Colonic mucosa (tissue), 4 donors: ENCODE measurements at places on chromosomes 5 and 9.
A peak's percentile ranks its signal among the peaks of the same experiment; 100 is the strongest.

DNA sequence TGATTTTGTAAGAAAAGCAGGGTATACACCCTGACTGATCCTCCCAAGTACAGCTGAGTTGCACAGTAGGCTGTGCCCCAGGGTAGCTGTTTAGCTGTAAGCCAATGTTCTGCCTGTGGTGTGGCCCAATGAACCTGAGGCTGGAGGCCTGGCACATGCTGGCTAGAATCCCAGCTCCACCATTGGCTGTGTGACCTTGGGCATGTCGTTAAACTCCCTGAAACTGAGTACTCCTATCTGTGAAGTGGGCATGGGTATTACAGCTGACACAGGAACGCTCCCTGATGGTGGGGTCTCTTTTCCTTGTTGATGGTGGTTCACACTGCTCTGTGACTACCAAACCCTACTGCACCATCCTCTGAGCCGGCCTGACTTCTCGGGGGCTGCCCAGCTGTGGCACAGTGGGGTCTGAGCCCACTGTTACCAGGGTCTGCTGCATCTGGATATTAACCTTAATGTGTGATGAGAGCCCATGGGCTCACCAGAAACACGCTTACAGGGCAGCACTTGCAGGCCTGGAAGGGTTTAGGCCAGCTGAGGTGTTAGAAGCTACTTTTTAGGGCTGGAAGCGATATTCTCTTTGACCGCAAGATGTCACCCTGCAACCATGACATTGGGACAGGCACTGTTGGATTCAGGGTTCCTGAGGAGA, 7.0 kb upstream of the GADD45G start:
- DNase-seq, result peak; percentile 75

- DNase-seq, result no peak
Observed at GRCh38 chr9:126891676-126892075, 22.9 kb upstream of the RALGPS1 start.

DNA sequence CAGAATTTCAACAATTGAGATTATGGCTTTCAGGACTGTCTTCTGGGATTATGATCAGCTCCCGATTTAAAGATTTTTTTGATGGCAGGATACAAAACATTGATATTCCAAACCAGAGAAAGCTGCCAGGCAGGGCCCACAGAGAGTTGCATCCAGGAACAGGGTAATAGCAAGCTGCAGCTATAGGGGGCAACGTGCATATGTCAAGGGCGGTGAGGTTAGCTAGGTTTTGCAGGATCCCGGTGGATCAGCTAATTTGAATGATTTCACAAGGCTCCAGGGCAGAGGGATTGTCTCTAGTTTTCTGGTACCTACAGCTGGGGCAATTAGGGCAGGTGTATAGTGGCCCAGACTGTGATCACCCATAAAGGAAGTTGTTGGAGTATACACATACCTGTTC, 339.4 kb downstream of the CHSY3 start:
- no peak for DNase-seq

GRCh38 chr5:178331491-178331996, 98.9 kb upstream of the PHYKPL start:
- peak; percentile 53 for DNase-seq

GRCh38 chr5:114312658-114313057, 49.2 kb upstream of the KCNN2 start:
- DNase-seq, result no peak

DNA sequence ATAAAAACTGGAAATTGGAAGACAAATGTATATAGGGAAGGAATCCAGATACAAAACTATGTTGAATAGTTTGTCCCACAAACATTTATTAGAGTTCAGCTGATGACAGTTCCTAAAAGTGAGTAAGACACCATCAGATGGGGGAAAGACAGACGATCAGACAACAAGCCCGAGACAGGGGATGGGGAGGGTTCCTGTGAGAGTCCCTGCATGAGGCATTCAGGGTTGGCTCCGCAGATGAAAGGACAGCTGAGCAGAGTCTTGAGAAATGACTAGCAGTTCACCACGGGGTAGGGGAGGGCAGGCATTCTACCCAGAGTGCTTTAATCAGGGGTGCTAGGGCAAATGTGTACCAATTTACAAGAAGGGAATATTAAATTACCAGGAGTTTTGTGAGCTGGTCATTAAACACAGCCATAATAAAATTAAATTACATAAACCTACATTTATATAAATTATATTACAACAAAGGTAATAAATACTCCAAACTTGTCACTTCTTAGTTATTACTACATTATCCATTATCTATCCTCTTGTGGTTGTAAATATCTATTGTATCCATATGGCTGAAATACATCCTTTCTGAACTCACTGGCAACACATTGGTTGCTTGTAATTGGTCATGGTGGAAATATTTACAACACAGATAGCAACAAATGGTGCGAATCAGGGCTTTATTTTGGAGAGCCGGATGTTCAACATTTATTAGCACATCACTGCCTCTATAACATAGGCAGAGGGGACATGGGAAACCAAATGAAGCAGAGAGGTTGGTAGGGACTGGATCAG, 27.8 kb downstream of the TNFSF15 start:
- DNase-seq, result no peak

GRCh38 chr9:131246618-131247017, 29.7 kb downstream of the FAM78A start:
- no peak for DNase-seq

DNA sequence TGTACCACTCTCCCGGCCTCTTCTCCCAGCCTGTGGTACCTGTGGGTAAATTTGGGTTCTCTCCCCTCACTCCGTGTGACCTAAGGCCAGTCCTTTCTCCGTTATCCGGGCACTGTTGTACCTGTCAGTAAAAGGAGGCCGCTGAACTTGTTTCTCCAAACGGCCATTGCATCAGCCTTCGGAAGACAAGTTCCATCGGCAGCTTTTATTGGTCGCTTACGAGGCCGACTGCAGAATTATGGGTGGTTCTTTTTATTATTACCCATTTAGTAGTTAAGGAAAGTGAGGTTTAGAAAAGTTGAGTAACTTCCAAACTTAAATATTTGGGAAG, 558 bp downstream of the GRPEL2 start:
- no peak for DNase-seq

DNA sequence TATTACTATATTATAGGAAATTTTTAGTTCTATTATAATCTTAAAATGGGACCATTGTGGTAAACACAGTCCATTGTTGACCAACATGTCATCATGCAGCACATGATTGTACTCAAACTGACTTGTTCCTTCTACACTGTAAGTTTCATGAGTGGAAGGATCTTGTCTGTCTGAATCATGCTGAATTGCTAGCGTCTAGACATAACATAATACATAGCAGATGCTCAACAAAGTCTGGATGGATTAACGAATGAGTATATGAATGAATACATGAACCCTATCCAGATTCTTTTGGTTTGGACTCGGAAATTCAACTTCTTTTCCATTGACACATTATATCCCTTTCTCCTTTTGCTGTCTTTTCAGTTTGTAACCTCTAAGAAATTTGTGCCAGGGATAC, 429.2 kb upstream of the SGCD start:
- DNase-seq, result no peak

DNA sequence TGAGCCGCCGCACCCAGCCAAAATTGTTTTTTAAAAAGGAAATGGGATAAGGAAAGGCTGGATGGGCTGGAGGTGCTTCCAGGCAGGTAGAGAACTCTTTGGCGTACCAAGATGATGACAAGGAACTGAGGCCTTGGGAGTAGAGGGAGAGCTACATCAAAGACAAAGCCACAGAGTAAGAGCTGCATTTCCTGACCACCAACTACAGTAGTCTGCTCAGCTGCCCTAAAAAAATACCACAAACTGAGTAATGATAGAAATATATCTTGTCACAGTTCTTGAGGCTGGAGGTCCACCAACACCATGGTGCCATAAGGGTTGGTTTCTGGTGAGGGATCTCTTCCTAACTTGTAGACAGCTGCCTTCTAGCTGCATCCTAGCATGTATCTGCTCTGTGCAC, 8.2 kb downstream of the OR1K1 start:
- DNase-seq, result no peak

DNA sequence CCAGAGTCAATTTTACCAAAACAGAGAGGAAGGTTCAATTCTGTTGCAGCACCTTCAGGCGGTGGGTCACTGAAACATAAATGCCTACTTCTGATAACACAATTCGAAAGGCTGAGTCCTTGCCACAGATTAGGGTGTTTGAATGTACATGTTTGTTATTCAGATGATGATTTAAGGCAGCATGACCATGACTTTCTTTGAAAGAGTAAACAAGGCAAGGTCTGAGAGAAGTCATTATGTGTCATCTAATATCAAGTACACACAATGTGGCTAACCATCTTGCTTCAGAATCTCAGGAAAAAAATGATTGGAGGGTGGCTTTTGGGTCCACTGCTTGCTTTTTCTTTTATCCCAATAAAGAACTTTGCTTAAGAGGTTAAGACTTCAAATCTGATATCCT, 457.5 kb downstream of the TAF11L14 start:
- no peak for DNase-seq

- DNase-seq, result no peak
Observed at GRCh38 chr5:107519900-107520354, 150.8 kb downstream of the EFNA5 start.

- no peak for DNase-seq
Observed at GRCh38 chr9:3758816-3759576, 233.2 kb upstream of the RFX3 start.

DNA sequence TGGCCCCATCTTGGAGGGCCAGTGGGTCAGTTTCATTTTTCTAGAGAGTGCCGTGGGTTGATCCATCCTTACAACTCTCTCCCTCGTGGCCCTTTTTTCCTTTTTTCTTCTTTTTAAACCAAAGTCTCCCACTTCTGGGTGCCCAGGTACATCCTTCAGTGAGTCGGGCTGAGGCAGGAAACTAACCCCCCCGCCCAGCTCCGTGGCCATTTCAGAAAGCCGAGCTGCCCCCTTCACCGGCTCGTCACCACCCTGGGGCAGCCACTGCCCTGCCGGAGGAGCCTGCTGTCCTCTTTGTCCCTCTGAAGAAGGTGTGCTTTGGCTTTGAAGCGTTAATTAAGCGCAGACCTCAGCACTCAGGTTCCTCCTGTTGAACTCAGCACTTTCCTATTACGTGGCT, 5.2 kb downstream of the CFAP77 start:
- no peak for DNase-seq

DNA sequence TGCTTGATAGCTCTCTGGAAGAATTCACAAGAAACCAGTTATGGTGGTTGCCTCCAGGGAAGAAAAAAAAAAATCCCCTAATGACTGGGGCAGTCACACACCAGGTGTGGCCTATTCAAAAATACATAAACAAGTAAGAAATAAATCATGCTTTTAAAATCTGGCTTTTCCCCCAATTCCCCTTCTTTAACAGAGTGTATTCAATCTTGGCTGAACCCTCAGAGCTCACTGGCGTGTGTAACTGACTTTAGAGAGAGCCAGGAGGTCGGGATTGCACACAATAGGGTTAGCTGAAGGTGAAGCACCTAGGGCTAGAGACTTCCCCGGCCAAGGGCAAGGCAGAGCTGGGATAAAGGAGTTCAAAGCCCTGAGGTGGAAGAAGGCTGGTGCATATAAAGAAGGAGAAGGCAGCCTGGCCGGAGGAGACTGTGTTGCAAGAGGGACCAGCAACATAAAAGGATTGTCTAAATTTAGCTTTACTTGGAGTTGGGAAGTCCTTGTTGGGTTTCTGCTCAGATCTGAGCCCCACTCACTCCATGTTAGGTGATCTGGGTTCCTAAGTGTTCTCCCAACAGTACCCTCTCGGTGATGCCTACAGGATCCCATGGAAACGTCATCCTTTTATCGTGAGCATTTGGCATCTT, 19.7 kb downstream of the FNBP1 start:
- no peak for DNase-seq

DNA sequence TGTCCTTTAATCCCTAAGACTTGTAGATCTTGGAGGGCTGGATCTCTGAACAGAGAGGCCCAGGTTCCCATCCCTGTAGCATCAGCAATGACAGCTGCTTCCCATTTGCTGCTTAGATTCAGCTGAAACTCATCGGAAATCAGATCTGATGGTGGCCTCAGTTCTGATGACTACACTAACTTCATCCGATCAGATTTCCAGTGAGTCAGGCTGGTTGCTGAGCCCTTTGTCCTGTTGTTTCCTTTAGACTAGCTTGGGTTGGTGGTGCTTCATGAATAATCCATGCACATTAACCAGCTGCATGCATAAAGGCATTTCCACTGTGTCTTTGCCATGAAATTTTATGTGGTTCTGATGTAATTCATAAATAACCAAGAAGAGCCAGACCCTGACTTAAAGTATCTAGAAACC, 195.2 kb upstream of the TUT7 start:
- no peak for DNase-seq

DNA sequence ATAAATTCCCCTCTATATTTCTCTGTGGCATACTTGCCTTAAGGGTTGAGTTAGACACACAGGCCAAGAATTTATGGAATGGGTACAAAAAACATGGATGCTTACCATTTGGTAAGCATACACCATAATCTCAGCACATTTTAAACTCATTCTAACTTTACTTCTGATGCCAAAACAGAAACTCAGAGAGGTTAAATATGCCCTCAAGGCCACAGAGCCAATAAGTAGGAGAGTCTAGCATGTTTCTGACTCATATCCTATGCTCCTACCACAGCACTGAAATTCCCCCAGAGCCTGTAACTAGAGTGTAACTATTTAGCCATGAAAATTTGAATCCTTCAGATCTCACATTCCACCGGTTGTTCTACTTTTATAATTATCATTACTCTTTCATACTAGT, 559.7 kb downstream of the ACTL7B start:
- DNase-seq, result no peak

- peak; percentile 45 for DNase-seq
Observed at GRCh38 chr5:61790678-61791077, 458.6 kb downstream of the ZSWIM6 start.

GRCh38 chr9:86413971-86414880, 60.0 kb upstream of the TUT7 start:
- DNase-seq, result no peak

DNA sequence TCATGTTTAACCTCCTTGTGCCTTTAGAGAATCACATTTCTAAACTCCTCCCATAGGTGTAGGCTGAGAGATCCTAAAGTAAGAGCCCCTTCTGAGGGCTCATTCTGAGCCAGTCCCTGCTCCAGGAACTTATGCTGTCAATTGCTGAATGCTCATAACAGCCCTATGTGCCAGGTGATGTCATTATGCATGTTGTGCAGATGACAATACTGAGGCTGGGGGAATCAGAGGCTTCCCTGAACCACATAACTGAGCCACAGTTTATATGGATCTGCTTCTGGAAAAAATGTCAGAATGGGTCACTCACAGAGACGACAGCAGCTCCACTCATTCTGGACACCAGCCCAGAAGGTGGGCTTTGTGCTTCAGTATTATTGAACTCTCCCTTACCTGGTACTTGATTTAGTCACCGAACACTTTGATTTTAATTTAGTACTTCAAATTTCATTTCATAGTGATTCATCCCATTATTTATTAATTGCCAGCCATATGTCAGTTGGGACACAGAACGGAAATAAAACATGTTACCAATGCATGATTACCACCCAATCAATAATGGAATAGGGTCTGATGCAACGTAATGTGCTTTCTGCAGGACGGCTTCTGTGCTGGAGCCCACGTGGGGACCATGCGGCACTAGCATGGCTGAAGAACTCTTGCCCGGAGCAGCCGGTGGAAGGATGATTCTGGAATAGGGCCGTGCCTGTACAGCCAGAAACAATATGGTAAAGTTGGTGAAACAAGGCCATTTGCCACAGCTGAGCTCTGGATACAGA, 406.3 kb downstream of the IRX1 start:
- no peak for DNase-seq

- no peak for DNase-seq
Observed at GRCh38 chr9:99561509-99561917, 260.2 kb upstream of the NR4A3 start.
